CD4-positive, alpha-beta T cell treated with Interleukin-4 for 1 hour (primary cell): ENCODE measurements at places on chromosomes 5 and 9.
A peak's percentile ranks its signal among the peaks of the same experiment; 100 is the strongest.

DNA sequence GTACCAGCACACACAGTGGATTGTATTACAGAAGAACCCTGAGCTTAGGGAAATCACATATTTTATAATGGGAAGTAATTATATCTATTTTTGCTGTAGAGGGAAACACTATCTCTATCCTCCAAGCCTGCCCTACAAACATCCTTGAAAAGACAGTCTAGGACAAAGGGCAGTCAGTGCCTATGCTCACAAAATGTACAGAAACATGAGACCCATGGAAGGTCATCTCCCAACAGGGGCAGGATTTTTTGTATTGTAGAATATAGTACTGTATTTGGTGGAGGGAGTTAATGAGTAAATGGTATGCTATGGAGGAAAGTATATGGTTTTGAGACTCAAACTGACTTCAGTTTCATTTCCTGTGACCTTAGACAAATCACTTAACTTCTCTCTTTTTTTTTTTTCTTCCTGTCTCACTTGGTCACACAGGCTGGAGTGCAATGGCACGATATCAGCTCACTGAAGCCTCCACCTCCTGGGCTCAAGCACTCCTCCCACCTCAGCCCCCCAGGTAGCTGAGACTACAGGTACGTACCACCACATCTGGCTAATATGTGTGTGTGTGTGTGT is 5.8 kb upstream of the RAB14 start:
- DNase-seq: no peak

GRCh38 chr5:122073018-122073417 is 5.0 kb downstream of the LOX start:
- DNase-seq: no peak

- DNase-seq: no peak
Measured at GRCh38 chr9:74403581-74403980, 93.6 kb upstream of the RORB start.

DNA sequence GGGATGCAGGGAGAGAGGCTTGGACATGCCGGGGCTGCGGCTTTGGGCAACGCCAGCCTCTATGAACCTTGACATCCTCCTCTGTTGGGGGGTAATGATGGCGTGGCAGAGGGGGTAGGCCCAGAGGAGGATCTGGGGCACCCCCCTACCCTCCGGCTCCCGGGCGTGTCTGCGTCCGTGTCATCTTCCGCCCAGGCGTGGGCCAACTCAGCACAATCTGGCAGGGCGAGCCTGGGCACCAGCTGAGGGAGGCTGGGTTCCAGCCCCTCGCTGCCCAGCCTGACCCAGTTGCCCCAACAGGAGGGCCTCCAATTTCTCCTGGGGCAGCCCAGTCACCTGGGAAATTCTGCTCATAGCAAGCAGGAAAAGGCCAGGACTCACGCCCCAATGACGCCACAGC is 62.9 kb upstream of the IL17B start:
- no peak for DNase-seq

GRCh38 chr5:66307647-66308241 is 163.6 kb downstream of the SREK1 start:
- DNase-seq: peak; percentile 58

- no peak for DNase-seq
Measured at GRCh38 chr9:120383611-120383998, 196.4 kb downstream of the CDK5RAP2 start.

- DNase-seq: no peak
Measured at GRCh38 chr9:93944011-93944410, 11.1 kb downstream of the BARX1 start.

- no peak for DNase-seq
Measured at GRCh38 chr5:111583758-111584203, 71.4 kb upstream of the STARD4 start.
